ENCODE measurements at places on chromosomes 5 and 9. TPM values are rescaled to one million over a fixed set of nuclear protein-coding genes. Genes with fewer than 3 reads are reported as not detected.

NRARP gene
- total RNA-seq = 3.6 TPM

- no peak for DNase-seq
Observed at GRCh38 chr9:17776735-17777134, 197.9 kb downstream of the SH3GL2 start.

DNA sequence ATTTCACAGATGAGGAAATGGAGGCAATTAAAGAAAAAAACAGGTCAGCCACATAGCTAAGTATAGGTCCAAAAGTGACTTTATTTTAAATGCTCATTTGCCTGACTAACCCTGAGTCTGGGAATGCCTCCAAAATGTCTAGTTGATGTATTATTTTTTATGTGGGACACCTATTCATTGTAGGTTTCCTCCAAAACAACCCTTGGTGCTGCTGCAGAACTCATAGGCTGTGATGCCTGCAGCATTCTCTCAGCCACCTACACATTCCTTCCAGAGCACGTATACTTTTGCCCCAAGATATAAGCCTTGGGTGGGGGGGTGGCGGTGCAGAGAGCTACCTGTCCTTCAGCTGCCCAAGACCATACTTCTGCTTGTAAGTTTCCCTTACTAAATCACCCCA, 77.4 kb downstream of the MSX2 start:
- no peak for DNase-seq

- DNase-seq = no peak
Observed at GRCh38 chr9:63728287-63728686, 1556.7 kb downstream of the FOXD4L5 start.

SLC1A1 gene
- total RNA-seq = 54.7 TPM

GRCh38 chr5:170218726-170219125, 14.1 kb upstream of the C5orf58 start:
- peak; percentile 51 for DNase-seq

- no peak for DNase-seq
Observed at GRCh38 chr5:126543009-126543408, 52.0 kb downstream of the ALDH7A1 start.

RNF183 gene
- total RNA-seq = not detected
